Naive thymus-derived CD8-positive, alpha-beta T cell (primary cell): ENCODE measurements at places on chromosomes 1 and 21.

GRCh38 chr1:27570784-27571183 lies 33.2 kb downstream of the AHDC1 start:
- no peak for DNase-seq

- no peak for DNase-seq
Measured at GRCh38 chr1:8294170-8294697, 23.7 kb upstream of the SLC45A1 start.

GRCh38 chr1:84166797-84167196 lies 22.7 kb downstream of the PRKACB start:
- DNase-seq: no peak

DNA sequence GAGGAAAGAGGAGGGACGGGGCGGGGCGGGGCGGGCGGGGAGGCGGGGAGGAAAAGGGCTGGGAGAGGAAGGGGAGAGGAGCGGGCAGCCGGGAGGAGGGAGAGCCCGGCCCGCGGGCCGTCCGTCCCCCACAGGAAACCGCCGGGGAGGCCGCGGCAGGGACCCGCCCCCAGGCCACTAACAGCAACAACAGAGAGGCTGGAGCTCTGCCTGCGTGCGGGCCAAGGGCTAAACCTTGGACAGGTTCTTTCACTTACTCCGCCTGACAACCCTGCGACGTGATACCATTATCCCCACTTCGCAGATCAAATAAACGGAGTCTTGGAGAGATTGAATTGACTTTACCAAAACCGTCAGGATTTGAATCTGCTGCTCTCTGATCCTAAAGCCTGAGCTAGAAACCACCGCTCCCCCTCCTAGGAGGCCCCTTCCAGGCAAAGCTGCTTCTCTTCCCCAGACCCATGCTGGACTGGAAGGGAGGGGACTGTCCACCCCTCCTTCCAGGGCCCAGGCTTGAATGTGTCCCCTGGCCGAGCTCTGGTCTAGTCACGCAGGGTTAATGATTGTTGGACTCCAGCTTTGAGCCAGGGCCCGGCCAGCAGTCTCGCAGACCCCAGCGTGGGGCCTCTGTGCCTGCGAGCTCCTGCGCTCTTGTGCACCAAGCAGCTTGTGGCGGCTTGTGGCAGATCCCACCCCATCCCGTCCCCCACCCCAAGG lies at the start of gene EVA1B:
Gene EVA1B, minus strand, starts transcription at position 10 of the 717 bp plus-strand sequence. CDS start 608 bp downstream, outside the sequence.
- DNase-seq: no peak
